ENCODE measurements at places on chromosomes 3 and 15.
A peak's percentile ranks its signal among the peaks of the same experiment; 100 is the strongest.

DNA sequence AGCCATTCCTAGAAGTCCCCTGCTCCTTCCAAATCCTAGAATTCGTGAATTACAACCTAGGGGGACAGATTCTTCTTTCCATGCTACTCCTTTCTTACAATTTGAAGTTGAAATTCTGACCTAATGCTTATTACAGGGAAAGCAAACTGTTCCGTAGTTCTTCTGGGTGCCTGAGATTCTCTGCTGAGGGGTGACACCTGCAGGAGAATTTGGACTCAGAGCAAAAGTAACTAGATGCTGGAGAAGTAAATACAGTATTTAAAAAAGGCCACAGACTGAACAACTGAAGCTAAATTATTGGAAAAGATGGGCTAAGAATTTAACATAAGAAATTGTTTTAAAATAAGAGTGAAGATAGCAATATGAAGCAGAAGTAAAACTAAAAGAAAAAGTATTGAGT is 37.9 kb downstream of the ACAD9 start:
- DNase-seq = no peak

DNA sequence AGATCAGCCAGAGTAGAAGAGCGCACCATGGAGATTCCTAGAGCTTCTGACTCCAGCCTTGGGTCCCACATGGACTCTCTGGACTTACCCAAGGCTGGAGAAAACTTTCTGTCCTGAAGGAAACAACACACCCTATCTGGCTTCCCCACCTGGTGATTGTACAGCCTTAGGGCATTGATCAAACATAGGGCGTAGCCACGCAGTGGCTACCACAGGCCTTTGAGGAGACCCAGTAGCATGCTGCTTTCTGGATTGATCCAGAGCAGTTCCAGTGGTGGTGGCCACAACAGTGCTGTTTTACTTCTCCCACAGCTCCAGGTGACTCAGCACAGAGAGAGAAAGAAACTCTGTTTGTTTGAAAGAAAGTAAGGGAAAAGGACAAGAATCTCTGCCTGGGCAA is 23.5 kb downstream of the PYDC2 start:
- no peak for DNase-seq

GRCh38 chr15:59165726-59166125 is 40.9 kb upstream of the LDHAL6B start:
- DNase-seq = no peak

- DNase-seq = no peak
Observed at GRCh38 chr15:38111070-38111469, 141.6 kb upstream of the SPRED1 start.

- DNase-seq = no peak
Observed at GRCh38 chr15:77464129-77464865, 43.6 kb downstream of the HMG20A start.

- no peak for DNase-seq
Observed at GRCh38 chr3:105157766-105158085, 209.0 kb upstream of the ALCAM start.

- DNase-seq = no peak
Observed at GRCh38 chr3:169634618-169635236, 28.8 kb downstream of the MECOM start.

DNA sequence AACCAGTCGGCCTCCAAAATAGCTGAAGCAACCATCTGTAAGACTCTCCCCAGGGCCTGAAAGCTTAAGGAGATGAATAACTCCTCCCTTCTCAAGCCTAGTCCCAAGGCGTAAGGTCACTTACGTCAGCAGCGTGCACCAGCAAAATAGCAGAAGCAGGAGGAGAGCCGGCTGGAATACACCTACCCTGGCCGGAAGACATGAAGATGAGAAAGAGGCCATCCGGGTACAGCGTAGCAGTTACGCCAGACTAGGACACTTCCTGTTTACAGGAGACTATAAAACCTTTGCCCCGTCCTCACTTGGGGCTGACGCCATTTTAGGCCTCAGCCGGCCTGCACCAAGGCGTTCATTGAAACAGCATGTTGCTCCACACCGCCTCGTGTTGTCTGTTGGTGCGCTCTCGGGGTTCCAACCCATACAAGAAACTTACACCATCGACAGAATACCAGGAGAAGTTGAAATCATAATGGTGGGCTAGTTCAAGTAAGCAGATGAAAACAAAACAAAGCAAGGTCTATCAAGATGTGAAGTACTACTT is 2.5 kb downstream of the CFAP92 start:
- DNase-seq = no peak

GRCh38 chr3:146374146-146374545 is 95.2 kb downstream of the PLSCR2 start:
- peak; percentile 53 for DNase-seq

- DNase-seq = no peak
Observed at GRCh38 chr3:190307164-190307545, 15.1 kb downstream of the CLDN1 start.

DNA sequence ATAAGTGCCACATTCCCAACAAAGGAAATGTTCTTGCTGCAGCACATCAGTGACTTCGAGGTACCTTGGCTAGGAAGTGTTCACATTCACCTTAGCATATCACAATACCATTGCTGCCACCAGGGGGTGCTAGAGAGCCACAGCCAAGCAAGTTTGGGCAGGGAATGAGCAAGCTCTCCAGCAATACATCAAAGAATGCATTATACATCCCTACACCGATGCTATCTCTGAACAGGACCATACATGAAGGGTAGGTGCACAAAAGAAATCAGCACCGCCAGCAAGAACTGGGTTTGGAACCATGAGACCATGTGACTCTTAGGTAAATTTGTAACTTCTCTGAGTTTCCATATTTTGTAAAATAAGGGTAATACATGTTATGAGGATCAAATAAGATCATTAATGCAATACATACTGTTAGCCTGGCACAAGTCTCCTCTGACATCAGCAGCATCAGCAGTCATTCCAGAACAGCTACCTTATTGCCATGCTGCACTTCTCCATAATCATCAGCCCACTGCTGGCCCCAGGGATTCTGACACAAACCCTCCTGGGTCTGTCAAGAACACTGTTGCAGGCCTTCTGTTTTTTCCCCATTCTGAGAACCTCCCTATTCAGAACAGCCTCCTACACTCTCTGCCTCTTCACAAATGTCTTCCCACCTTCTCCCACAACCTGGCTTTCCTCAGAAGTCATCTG is 37.5 kb downstream of the RYK start:
- peak; percentile 56 for DNase-seq

DNA sequence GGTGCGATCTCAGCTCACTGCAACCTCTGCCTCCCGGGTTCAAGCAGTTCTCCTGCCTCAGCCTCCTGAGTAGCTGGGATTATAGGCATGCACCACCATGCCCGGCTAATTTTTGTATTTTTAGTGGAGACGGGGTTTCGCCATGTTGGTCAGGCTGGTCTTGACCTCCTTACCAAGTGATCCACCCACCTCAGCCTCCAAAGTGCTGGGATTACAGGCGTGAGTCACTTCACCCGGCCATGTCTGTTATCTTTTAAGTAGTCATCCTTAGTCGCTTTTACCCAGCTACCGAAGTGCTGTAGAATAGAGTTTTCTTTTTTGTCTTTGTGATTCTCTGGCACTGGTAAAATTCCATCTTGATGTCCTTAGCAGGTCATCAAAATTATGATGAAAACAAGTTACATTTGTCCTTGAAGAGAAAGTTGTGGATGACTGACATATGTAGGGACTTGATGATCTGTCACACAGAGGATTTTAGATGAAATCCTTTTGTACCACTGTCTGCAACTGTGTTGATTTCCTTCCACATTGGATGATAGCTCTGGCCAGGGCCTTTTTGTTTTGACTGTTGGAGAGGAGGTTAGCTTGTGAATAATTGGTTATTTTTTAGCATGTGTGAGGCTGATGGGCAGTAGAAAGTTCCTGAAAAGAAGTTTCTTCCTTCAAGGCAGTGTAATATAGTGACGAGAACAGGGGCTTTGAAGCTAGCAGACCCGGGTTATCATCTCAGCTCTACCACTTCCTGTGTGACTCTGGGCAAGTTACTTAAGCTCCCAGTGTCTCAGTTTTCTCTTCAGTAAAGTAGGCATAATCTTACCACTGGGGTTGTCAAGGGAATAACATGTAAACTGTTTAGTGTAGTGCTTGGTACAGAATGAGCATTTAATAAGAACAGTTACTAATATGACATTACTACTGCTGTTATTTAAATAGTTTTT is 18.8 kb downstream of the ATG7 start:
- peak; percentile 71 for DNase-seq

- no peak for DNase-seq
Observed at GRCh38 chr3:115808816-115809215, 185.5 kb downstream of the GAP43 start.

- peak; percentile 99 for DNase-seq
Observed at GRCh38 chr15:90004671-90005070, 3.5 kb downstream of the ZNF710 start.

GRCh38 chr15:59792359-59792758 is 103.2 kb upstream of the BNIP2 start:
- DNase-seq = no peak

GRCh38 chr3:112751564-112752512 is 94.8 kb downstream of the CD200R1L start:
- no peak for DNase-seq

GRCh38 chr3:173983343-173983742 is 585.8 kb downstream of the NLGN1 start:
- peak; percentile 25 for DNase-seq

DNA sequence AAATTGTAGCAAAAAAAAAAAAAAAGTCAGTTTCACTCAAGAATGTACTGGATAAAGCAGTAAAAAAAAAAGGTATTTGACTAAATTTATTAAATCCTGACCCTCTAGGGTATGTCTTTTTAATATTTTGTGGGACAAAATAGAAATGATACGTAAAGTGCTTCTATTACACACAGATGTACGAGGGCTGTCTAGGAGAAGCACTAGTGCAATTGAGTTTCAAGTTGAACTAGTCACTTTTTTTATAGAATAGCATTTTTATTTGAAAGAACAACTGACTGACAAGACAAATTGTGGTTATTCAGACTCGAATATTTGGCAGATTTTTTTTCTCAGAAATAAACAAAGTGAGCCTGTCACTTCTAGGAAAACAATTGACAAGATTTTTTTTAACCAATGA is 49.0 kb downstream of the CCDC54 start:
- no peak for DNase-seq

DNA sequence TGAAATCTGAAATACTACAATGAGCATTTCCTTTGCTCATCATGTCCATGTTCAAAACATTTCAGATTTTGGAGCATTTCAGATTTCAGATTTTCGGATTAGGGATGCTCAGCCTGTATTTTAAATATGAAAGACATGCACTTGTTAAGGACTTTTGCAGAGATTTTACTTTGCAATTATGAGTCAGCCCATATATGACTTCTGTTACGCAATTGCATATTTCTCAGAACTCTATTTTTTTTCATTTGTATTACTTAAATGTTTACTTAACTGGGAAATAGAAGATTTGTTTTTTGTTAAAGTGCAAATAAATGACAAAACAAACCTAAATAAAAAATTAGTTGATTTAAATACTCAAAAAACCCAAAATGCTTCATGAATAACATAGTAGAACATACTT is 376.2 kb downstream of the ZBTB20 start:
- peak; percentile 76 for DNase-seq

DNA sequence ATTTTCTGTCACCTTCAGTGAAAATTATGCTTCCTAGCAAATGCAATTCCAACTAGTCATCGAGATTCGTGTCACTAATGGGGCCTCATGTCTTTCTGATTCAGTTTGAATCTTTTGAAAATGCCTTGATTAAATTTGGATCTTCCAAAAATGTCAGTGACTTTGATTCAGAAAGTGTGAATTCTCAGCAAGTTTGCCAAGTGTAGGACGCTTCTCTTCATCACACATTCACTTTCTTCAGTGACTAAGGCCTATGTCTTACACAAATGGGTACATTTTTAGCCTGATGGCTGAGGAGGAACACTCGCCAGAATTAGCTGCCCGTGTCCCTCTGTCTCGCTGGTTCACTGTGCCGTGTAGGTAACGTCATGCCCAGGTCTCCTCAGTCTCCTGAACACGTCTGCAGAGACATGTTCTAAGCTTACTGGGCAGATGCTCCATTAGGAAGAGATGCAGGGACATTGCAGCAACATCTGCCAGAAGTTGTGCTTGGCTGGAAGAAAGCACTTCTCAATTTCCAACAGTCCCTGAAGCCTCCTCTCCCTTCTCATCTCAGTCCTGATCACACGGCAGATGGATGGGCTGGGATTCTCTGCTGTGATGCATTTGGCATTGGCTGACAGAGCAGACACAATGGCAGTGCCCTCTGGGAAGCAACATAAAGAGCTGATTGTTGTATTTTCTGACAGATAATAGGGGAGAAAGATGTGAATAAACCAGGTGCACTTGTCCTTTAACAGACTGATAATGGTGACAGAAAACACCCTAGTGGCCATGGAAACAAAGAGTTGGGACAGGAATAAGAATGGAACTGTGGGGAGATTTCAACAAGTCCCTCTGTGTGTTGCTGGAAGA is 29.1 kb upstream of the LYZL4 start:
- no peak for DNase-seq

DNA sequence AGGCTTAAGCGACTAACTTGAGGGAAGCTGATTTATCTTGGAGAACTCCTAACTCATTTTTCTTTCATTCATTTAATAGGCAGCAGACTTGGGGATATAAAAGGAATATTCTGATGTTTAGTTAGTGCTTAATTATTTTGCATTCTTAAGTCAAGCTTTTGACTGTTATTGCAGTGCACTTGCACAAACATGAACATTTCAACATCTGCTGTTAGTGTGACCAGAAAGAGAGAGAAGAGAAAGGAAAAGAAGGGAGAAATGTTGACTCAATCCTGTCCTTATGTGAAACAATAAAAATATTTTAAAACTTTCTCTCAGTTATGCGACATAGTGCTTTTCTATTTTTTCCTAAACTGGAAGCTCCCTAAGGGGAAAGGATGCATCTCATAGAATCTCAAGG is 507.8 kb downstream of the LPP start:
- no peak for DNase-seq

- DNase-seq = no peak
Observed at GRCh38 chr3:142210144-142210543, 15.2 kb downstream of the GK5 start.

- no peak for DNase-seq
Observed at GRCh38 chr3:168284728-168285127, 189.0 kb upstream of the GOLIM4 start.

DNA sequence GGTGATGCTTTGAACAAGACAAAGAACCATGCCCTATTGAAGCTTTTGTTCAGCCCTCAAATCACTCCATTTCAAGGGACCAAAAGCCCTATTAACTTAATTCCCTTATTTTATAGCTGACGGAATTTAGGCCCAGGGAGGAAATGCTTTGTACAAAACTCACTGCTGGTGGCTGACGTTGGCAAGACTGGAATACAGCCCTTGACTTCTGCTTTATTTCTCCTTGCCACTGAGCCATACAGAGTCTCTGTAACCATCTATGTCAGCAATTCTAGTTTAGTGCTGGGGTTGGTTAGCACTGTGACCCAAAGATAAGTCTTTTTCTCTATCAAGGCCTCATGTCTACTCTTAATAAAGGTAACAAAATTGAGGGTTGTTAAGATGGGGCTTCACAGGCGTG is 316.1 kb upstream of the TPRG1 start:
- DNase-seq = no peak

- peak; percentile 56 for DNase-seq
Observed at GRCh38 chr3:161163297-161163696, 57.8 kb upstream of the NMD3 start.

DNA sequence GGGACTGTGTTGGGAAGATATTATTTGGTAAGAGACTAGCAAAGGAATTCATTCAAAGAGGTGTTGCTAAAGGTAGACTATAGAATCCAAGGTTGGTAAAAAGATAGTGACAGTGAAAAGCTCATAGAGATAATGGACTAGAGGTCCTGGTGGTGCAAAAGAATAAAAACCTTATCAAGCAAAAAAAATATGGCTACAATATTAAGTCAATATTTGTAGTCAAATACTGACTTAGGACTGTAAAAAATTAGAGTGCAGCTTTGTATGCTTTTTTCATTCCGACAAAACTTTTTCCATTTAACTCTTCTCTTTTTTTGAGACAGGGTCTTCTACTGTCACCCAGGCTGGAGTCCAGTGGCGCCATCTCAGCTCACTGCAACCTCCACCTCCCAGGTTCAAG is 444.0 kb upstream of the AGTR1 start:
- DNase-seq = no peak
